ENCODE measurements at places on chromosomes 4 and X.

GRCh38 chr4:58111818-58112217, 1001.6 kb upstream of the IGFBP7 start:
- DNase-seq: no peak

- DNase-seq: peak; percentile 23
Measured at GRCh38 chr4:77196866-77197265, 39.9 kb downstream of the CCNG2 start.

DNA sequence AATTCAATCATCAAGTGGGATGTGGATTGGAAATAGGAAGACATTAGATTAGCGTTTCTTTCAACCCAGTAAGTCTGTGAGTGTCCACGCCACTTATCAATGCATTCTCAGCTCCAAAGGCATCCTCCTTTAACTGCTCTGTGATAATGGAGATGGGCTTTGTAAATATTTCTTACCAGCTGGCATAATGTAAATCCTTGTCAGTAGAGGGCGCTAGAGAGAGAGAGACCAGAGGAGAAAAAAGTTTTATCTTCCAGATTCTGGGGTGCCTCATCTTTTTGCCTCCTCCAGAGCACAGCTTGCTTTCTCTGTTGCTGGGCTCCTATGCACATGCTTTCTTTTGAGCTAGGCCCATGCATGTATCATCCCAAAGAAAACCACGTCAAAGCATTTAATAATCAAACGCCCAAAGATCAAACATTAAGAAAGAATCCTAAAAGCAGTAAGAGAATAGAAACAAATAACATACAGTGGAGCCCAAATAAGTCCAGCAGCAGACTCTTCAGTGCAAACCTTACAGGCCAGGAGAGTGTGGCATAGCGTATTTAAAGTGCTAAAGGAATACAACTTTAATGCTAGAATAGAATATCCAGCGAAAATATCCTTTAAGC, 9.6 kb upstream of the MTMR1 start:
- no peak for DNase-seq

DNA sequence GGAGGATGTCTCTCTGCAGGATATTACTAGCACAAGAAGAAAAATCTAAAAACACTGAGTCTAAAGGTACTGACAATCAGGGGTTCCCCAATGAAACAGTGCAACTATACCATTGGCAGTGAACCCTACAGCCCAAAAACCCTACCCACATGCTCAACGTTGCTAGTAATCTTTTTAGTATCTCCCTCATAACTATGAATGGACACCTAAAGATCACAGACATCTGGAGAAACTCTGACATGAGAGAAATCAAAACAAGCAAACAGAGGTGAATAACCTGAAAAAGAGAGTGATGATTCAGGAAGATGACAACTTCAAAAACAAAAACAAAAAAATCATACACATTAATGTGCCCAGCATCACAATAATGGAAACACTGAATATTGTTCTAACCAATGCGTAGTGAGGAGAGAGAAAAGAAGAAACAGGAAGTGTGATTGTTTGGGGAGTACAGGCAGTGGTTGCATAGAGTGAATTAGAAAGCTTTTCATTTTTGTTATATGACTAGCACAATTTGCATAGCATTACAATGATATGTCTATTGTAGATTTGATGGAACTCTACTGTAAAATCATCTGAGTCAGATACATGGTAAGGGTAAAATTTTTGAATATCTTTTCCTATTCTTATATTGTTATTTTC, 78.9 kb upstream of the FMR1 start:
- DNase-seq: no peak

- no peak for DNase-seq
Measured at GRCh38 chr4:182604161-182604622, 313.0 kb downstream of the DCTD start.

DNA sequence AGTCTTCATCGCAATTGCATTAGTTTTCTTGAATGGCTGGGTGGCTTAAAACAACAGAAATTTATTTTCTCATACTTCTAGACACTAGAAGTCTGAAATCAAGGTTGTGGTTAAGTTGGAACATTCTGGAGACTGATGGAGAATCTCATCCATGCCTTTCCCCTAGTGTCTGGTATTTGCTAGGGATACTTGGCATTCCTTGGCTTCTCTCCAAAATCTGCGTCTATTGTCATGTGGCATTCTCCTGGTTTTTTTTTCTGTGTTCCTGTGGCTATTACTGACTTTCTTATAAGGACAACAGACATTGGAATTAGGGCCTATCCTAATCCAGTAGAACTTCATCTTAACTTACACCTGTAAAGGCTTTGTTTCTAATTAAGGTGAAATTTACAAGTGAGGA, 272.8 kb upstream of the EPHA5 start:
- DNase-seq: no peak

GRCh38 chr4:878796-879728, 53.1 kb downstream of the GAK start:
- DNase-seq: no peak

- DNase-seq: no peak
Measured at GRCh38 chr4:42928582-42928981, 36.1 kb downstream of the GRXCR1 start.

DNA sequence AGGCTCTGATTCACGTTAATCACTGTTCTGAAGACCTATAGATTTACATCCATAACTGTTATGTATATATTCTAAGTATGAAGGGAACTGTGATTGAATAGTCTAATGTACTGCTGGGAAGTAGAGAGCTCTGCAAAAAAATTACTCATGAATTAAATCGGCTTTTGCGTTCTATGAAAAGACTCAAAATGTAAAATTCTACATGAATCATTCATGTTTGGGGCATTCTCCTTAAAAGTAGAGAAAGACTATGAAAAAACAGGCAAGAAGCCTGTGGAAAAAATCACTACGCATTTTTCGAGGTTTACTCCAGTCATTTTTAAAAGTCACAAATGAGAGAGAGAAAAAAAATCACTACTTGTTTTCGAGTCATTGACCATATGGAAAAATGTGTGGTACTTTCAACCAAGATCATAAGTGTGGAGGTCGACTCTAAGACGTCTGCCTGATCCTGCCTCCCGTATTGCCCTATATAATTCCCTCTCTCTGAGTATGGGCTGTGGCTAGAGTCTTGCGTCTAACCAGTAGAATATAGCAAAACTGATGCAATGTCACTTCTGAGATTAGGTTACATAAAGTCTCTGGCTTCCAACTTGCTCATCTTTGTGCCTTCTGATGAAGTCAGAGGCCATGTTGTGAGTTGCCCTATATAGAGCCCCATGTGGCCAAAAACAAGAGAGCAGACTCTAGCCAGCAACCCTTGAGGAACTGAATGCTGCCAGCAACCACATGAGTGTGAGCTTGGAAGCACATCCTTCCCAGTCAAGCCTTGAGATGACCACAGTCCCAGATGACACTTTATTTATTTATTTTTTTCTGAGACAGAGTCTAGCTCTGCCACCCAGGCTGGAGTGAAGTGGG, 32.1 kb upstream of the VEGFD start:
- DNase-seq: no peak

DNA sequence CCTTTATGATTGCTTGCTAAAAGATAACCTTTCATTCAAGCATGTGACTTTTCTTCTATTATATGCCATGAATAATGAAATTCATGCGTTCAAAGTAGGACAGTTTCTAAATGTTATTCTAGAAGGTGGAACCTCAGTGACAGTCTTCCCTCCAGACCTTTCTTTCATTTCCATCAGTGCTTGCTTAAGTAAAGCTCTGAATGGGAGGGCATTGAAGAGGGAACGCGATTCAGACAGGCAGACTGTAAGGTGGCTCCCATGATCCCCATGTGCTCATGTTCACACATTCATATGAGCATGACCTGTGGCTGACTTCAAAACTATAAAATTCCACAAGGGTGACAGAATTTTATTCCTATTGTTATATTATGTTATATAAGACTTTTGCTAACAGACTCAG, 1367.3 kb upstream of the IGFBP7 start:
- DNase-seq: no peak

DNA sequence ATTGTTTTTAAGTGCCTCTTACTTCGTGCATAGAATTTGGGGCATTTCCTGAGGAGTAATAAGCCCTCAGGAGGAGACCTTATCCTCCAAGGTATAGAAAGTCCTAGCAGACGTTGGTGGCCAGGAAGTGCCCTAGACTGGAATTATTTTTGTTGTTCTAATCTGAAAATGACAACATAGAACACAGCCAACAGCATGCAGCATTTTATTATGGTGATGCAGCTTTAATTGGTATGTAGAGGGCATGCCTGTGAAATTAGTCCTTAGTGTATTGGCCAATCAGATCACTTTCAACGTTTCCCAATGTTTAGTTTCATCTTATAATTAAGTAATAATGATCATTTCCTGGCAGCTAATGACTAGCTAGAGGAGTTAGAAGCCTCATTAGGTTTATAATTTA, 199.2 kb downstream of the SHROOM3 start:
- DNase-seq: no peak

DNA sequence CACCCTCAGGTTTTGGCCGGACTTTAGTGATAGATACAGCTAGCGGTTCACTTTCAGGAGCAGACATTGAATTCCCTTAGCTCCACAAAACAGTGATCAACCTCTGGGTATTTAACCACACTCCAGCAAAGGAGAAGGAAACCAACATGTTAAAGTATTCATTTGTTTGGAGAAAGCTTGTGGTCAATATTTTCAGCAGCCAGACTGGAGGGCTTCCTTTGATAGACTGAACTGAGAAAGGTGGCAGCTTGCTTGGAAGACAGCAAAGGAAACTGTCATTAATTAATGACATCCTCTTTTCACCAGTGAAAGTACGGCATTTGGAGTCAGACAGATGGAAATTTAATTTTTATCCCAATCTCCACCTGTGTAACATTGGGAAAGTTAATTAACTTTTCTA, 289.1 kb upstream of the CLNK start:
- no peak for DNase-seq

- no peak for DNase-seq
Measured at GRCh38 chr4:38805530-38806145, 1.0 kb upstream of the TLR1 start.

GRCh38 chrX:107619885-107620322, 8.4 kb upstream of the PRPS1 start:
- no peak for DNase-seq

Data from stimulated activated CD8-positive, alpha-beta memory T cell treated with anti-CD3 and anti-CD28 coated beads, Interleukin-7, amount 100 ng/mL, for 48 hours (primary cell).